ENCODE measurements at places on chromosomes 7 and 10.

GRCh38 chr7:33191340-33191739, 62.0 kb downstream of the BBS9 start:
- DNase-seq, result no peak

- no peak for DNase-seq
Observed at GRCh38 chr7:98294798-98295382, 13.4 kb downstream of the BRI3 start.

DNA sequence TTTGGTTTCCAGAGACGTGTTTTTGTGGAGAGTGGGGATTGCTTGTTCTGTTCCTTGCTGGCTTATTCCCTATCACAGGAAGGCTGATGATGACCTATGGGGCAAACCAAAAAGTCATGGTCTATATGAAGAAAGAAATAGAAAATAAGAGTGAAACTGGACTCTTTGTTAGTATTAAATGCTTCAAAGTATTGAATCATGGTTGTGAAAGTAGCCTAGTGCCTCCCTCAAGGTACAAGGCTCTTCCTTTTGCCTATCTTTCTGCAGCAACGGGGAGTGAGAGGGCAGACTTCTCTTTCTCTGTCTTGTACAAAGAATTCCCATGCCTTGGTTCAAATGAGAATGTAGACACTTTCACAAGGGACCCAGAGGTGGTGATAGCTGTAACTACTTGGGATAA, 9.0 kb downstream of the MEST start:
- no peak for DNase-seq

GRCh38 chr7:141402277-141402996, 148.8 kb upstream of the AGK start:
- DNase-seq, result no peak

DNA sequence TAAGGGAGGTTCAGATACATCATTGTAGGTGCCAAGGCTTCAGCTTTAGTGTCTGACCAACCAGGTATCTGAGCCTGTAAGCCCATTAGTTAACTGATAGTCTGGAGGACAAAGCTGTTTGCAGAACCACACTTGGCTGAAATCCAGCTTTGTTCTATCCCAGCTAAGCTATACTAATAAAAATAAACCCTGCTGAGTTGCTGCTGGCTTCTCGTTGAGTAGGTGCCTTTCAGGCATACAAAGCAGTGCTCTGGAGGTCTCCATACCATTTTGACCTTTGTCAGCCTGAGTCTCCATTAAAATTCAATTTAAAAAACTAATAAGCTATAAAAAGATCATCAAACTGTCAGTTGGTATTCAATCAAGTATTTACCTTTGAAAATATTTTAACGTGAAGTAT, 22.0 kb downstream of the CDCA7L start:
- no peak for DNase-seq

GRCh38 chr10:109624939-109625338, 298.4 kb downstream of the XPNPEP1 start:
- no peak for DNase-seq

DNA sequence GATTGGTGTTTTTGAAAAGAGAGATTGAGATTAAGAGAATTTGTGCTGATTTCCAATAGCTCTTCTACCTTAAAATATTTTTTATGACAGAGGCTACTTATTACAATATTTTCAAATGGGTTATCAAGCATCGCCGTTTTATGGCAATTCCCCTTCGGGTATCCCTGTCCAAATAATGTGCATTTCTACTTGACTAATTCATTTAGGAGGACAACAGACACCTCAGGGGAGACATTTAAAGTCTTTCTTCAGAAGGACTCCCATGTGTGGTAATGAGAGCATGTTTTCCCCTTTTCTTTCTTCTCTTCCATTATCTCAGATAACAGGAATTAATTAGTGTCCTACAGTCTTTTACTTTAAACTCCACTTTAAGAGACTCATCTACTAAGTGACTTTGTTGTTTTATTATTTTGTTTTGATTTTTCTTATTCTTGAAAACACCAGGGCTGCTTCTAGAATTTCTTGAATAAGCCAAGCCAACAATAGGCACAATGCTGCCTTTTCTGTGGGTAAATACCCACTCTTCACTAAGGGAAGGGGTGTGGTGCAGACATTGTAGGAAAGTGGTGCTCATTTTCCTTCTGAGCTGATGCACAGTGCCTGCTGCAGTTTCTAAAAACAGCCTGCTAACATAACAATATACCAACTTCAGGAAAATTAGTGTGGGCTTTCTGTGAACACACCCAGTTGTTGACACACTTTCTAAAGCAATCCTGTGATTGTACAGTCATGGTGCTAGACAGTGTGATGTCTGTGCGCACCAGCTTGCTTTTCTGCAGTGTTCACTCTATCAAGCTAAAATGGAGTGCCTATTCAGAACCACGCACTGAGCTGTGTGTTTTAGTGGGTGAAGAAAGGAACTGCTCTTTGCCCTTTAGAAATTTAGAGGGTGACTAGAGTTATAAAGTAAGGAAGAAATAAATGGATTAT, 597.7 kb downstream of the NRG3 start:
- no peak for DNase-seq

GRCh38 chr7:110168010-110168409, 922.9 kb upstream of the LRRN3 start:
- no peak for DNase-seq

DNA sequence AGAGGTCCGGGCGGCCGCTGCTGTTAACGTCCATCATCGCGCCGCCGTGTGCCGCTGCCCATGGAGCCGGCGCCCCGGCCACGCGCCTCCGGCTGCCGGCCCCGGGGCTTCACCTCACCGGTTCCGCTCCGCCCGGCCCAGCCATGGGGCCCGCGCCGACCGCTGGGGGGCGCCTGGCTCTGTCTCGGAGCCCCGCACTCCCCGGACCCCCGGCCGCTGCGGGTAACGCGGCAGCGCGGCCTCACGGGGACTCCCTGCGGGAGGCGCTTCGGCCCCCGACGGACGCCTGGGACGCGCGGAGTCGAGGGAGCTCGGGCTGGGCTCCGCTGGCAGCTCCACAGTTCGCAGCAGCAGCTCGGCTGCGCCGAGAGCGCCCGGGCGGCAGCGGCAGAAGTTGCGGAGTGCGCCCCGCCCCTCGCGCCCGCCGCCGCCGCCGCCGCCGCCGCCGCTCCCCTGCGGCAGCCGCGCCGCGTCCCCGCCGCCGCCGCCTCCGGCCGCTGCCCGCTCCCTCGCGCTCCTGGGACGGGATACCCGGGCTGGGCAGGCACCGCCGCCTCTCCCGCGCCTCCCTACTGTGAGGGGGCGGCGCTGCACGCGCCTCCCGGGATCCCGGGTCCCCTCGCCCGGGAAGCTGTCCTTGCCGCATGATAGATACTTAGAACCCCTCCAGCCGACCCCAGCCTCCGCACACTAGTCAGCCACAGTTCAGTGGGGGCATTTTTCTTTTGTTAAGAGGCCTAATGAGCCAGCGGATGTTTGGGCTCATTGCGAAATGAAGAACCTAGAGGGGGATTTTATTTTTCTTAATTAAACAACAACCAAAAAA, at the start of gene HTR7:
TSS of gene HTR7 (minus strand) at position 405 of the 826 bp plus-strand sequence. CDS start at position 37, 368 bp downstream.
- peak; percentile 55 for DNase-seq

GRCh38 chr10:48649349-48649944, 35.2 kb upstream of the WDFY4 start:
- no peak for DNase-seq

DNA sequence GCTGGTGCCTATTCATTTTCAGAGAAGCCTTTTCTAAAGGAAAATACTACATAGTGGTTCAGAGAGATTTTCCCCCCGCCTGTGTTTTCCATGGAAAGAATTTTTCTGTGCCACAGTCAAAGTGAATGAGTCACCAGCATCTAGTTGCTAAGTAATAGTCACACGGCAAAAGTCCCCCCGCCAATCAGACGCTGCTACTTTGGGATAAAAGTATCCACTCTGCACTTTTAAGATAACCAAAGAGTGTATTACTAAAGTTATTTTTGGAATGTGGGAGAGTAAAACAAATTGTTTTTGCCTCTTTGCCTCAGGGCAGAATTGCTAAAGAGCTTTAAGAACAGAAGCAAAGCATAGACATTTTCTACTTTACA, 23.5 kb downstream of the ABLIM1 start:
- no peak for DNase-seq

DNA sequence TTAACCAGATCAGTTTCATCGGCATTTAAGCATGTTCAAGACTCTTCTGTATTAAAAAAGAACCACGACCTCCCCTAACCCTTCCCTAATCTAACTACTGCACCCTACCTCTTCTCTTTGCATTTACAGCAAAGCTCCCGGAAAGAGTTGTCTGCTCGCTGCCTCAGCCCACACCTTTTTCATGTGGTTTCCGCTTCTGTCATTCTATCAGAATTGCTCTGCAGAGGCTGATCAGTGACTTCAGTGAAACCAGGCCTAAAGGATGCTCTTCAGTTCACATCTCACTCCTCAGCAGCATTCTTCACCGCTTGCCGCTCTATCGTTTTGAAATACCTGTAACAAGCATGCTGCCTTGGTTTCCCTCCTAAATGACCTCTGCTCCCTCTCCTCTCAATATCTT, 160.9 kb downstream of the SDK1 start:
- no peak for DNase-seq

- DNase-seq, result no peak
Observed at GRCh38 chr10:103757531-103758293, 97.7 kb downstream of the SH3PXD2A start.

DNA sequence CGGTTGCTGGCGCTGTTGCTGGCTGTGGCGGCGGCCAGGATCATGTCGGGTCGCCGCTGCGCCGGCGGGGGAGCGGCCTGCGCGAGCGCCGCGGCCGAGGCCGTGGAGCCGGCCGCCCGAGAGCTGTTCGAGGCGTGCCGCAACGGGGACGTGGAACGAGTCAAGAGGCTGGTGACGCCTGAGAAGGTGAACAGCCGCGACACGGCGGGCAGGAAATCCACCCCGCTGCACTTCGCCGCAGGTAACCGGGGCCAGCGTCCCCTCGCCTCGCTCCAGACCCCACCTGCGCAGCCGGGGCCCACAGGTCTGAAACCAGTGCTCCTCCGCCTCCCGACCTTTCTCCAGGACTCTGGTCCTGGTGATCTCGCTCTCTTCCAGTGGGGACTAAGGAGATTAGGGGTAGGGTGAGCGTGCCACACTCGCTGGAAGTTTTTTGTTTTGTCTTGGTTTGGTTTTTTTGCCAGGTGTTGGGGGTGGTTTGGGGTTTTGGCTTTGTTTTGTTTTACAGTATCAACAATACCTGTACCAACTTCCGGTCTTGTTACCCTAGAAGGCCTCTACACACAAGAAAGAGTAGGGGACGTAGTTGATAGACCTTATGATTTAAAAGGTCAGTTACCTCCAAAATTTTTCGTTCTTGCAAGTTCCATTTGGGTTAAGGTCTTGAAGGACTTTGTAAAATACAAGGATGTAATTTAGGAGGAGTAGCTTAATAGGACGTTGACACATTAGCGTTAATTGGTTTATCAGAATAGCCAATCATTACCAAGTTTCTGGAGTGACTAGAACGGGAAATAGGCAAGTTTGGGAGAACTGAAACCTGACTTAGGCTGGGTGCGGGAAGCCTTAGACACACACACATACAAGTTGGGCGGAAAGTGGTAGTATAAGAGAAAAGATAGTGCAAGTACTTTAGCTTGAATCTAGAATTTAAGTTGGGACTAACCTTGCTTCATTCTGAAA, 704 bp downstream of the TNKS2 start:
- DNase-seq, result no peak

DNA sequence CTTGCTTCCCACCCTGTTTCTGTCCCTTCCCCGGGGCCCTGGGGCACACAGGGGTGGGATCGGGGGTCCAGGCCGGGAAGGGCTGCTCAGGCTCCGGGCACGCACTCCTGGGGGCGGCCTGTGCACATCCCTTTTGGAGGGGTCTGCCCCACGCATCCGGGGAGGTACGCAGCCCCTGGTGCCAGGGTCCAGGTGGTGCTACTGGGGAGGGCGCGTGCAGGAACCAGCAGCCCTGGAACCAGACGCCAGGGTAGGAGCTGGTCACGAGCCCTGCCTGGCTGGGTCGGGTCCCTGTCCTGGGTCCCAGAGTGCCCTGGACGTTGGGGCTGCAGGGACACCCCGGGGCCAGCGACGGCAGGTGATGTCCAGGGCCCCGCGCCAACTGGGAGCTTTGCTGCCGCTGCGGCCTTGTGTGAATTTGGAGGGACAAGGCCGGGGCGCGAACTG, 53.4 kb downstream of the GLRX3 start:
- DNase-seq, result no peak
